ENCODE measurements at places on chromosomes 12 and 14. TPM values are rescaled to one million over a fixed set of nuclear protein-coding genes. Genes with fewer than 3 reads are reported as not detected.
A peak's percentile ranks its signal among the peaks of the same experiment; 100 is the strongest.

DNA sequence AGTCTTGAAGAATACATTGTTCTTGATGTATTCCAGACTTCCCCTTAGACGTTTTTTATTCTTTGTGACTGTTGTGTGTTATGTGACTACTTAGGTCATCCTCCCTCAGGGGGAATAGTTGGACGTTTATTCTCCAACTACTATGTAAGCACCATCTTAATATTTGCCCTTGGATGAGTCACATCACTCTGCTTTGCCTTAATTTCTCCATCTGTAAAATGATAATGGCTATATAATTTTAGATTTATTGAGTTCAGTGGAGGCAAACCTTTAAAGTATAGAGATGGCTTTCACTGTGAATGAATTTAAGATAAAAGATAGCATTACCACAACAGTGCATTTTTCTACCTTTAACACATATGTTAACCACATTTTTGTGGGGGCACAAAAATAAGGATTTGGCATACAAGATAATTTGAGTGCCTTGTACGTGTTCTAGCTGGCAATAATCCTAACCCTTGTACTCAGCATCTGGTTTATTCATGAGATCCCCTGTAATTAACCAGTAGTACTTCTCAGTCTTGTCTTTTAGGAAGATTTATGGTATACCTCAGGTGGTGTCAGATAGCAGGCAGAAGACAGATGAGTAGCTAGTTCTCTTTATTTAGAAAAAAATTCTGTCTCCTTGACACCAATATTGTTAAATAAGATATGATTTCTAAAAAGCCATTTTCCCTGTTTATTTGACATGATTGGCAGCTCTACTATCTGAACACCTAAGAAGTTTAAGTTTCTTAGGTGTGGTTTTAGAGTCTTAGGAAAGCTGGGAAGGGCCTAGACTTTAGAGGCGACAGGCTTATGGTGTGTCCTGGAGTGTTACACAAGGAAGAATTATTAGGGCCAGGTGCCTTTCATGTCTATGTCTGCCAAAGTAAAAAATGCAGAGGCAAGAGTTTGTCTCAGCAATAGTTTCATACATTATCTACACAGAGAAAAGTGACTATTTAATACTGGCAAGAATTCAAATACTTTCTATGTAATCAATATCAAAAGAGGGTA is 152.3 kb downstream of the RAD51B start:
- H3K27ac ChIP-seq, result no peak overlapping the region
- H3K36me3 ChIP-seq, result no peaks in the 10 kb centered on the region
- no peak for DNase-seq
- H3K4me3 ChIP-seq, result no peak overlapping the region

DNA sequence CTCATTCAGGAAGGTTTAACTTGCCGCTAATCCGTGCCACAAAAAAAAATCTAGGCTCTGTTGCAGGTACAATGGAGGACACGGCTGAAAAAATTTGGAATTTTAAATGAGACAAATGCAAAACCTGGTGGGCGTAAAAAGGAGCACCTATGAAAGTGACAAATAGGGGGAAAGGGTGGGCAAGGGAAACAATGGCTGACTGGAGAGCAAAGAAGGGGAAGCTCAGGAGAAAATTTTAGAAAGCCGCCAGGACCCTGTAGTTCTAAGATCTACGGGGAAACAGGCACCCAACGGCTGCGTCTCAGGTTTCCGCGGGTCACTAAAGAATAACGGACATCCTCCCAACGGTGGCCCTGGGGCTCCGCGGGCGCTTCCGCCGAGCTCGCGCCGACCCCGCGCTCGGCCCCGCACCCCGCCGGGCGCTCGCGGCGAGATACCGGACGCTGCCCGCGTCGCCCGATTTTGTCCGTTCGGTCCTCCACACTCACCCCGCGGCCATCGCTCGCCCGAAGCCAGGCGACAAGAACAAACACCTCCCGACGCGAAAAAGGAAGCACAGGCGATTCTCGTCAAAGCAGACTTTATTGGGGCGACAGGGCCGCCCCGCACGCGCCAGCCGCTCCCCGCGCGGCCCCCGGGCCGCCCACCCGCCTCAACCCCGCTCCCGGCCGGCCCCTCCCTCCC is 1.1 kb upstream of the YY1 start:
- peak overlapping the region; percentile 99 for H3K4me3 ChIP-seq
- no peaks in the 10 kb centered on the region for H3K27me3 ChIP-seq
- DNase-seq, result peak; percentile 52
- peak overlapping the region; percentile 100 for H3K27ac ChIP-seq

GRCh38 chr14:21090194-21090939 is 8.1 kb downstream of the ZNF219 start:
- peak; percentile 21 for DNase-seq
- H3K36me3 ChIP-seq, result peaks cover 43% of the 10 kb centered on the region
- no peak overlapping the region for H3K4me3 ChIP-seq
- H3K27me3 ChIP-seq, result peaks cover under 1% of the 10 kb centered on the region
- H3K27ac ChIP-seq, result peak overlapping the region; percentile 10

DNA sequence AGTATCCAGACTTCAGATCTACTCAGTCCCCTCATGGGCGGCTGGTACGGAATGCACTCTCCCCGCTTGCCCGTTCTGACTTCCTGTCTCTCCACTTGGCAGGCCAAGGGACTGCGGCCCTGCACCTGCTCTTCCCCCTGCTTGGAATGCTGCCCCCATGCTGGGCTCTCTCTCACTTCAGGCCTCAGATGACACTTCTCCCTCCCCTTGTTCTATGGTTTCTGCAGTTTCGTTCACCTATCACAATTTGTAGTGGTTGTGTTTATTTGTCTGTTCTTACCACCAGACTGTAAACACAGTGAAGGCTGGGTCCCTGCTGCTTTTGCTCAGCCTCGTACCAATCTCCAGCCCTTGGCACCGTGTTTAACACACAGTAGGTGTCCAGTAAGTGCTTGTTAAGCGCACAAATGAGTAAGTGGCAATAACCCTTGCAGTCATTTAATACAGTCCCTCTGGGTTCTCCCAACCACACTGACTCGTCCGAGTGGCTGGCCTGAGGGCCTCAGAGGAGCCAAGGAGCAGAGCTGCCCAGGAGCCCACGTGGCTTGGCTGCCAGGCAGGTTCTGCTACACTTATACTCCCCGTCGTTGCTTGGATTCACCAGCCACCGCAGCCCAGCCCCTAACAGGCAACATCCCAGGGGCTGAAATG is 11.8 kb downstream of the SLC6A12 start:
- H3K36me3 ChIP-seq, result no peaks in the 10 kb centered on the region
- DNase-seq, result no peak
- no peak overlapping the region for H3K27ac ChIP-seq

- no peaks in the 10 kb centered on the region for H3K27me3 ChIP-seq
- no peaks in the 10 kb centered on the region for H3K36me3 ChIP-seq
- DNase-seq, result no peak
- no peaks in the 10 kb centered on the region for H3K4me1 ChIP-seq
Observed at GRCh38 chr12:31249356-31249755, 76.6 kb downstream of the SINHCAF start.

DNA sequence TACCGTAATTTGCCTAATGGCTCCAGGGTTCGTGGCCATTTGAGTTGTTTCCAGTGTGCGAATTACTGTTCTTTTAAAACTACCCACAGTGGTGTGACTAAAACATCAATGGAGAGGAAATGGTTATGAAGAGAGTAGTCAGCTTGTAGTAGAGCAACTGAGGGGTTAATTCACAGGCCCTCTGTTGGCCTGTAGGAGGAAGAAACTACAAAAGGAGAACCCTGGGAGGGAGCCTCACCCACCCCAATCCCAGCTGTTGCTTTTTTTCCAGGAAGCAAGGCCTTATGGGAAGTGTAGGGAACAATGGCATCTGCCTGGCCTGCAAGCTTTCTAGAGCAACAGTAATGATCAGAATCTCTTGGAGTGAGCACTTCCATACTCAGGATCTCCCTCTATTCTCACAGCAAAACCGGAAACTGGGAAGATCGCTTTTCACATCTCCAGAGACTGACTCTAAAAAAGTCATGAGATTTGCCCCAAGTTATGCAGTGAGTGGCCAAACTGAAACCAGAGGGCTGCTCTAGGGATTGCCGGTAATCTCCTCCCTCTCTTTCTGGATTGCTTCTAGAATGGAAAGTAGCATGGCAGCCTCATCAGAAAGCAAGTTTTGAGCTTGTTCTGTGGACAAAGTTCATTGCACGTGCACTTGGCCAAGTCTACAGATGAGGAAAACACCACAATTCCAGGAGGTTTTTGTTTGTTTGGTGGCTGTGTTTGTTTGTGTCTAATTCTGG is 125.3 kb upstream of the PWP1 start:
- H3K4me3 ChIP-seq, result no peak overlapping the region
- no peak overlapping the region for H3K27ac ChIP-seq
- peaks cover 2% of the 10 kb centered on the region for H3K27me3 ChIP-seq
- H3K4me1 ChIP-seq, result no peaks in the 10 kb centered on the region
- H3K36me3 ChIP-seq, result no peaks in the 10 kb centered on the region

DNA sequence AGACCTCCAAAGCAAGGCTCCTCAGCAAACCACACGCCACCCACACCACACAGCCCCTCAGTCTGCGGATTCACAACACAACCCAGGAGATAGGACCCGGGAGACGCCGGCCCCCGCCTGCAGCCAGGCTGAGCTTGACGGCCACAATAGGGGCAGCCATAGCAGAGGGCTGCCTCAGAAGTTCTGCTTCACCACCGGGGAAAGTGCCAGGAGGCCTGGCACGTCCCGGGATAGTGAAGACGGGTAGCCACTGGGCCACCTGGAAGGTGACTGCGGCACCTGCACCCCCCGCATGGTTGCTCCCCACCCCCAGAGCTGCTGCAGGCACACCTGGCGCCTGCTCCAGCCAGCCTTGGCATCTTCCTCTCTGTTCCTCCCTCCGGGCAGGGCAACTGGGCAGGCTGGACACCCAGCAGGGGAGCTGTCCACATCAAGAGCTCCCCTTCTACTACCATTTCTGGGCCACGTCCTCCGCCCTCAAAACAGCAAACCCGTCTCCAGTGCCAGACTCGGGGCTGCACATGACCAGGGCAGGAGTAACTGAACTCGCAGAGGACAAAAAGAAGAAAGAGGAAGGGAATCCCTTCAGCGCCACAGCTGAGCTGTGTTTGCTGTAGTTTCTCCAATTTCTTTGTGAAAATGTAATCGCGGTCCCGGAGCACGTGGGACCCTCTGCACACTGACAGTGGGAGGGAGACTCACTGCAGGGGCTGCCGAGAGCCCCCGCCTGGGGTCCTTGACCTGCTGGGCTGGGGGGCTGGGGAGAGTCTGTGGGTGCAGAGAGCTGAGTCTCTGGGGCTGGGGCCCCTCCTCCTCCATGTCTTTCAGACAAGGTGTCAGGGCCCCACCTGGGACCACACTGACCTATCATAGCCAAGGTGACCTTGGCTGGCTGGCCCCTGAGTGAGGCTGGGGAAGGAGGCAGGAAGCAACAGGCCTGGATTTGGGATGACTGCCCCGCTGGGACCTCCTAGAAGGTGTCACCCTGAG is 74.2 kb upstream of the C14orf180 start:
- no peak overlapping the region for H3K27ac ChIP-seq
- H3K4me1 ChIP-seq, result no peaks in the 10 kb centered on the region
- DNase-seq, result no peak
- no peaks in the 10 kb centered on the region for H3K36me3 ChIP-seq
- H3K27me3 ChIP-seq, result no peaks in the 10 kb centered on the region

DNA sequence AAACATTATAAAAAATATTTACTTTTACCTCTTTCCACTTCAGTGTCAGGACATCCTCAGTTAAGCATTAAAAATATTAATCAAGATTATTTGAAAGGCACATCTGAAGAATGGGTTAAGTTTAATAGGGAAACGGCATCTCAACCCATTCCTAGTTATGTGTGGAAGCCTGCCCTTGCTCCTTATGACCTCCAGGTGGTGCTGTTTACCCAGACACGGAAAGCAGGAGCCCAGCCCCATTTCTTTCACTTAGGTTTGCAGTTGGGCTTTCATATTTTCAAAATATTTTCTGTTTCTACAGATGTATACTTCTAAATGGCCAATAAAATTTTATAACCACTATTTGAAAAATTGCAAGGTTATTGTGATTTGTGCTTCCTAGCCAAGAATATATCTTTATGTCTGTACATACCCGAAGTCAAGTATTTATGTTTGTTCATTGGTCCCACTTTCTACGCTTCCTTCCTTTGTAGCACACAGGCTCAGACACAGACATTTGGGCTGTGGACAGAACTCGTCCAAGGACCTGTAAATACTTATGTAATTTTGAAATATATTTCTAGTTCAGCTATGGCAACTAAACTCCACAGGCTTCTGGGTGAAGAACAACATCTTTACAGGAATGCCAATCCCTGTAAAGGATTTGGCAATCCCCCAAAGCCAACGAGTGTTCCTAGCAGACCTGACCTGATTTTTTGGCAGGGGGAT is 247.1 kb downstream of the AKAP6 start:
- no peak overlapping the region for H3K27ac ChIP-seq
- peak; percentile 79 for DNase-seq
- H3K36me3 ChIP-seq, result no peaks in the 10 kb centered on the region
- peaks cover 6% of the 10 kb centered on the region for H3K4me1 ChIP-seq

DNA sequence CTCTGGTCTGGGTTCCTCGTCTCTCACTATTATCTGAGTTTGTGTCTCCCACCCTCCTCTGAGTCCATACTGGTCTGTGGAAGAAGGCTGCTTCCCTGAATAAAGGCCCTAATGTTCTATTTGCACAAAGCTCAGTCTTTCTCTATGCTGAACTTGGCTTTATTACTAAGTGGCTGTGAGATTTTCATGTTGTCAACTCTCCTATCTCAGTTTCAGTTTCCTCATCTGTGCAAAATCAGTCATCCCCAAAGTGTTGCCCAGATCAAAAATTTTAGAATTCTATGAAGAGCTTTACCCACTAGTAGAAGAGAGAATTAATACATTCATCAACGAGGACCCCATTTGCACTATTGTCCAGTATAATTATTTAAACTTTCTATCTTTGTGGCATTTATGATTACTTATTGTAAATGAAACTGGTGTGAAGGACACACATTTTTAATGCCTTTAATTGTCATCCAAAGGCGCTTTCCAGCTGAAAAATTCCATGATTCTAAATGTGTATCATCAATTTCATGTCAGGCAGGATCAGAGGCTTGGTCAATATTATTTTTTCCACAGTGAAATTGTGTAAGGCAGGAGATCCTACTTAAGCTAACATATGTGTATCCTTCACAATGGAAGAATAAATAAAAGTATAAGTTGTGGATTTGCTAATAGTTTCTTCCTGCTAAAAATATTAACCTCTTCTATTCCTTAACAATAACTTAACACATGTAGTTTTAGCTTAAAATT is 79.1 kb upstream of the EEA1 start:
- no peaks in the 10 kb centered on the region for H3K36me3 ChIP-seq
- H3K4me1 ChIP-seq, result peaks cover 6% of the 10 kb centered on the region
- DNase-seq, result no peak
- H3K4me3 ChIP-seq, result no peak overlapping the region
- no peaks in the 10 kb centered on the region for H3K27me3 ChIP-seq
- no peak overlapping the region for H3K27ac ChIP-seq

PRB2 gene
- total RNA-seq, result not detected

PPP1R1A gene
- total RNA-seq, result 138 TPM

C3AR1 gene
- not detected for total RNA-seq

LRP1-AS gene
- total RNA-seq, result not detected

EIF2S3B gene
- total RNA-seq, result 0.39 TPM

TMEM229B gene
- total RNA-seq, result 0.42 TPM
